ENCODE measurements at places on chromosomes 4 and X.

- peak; percentile 19 for DNase-seq
Observed at GRCh38 chrX:150897421-150898320, 797 bp downstream of the CD99L2 start.

DNA sequence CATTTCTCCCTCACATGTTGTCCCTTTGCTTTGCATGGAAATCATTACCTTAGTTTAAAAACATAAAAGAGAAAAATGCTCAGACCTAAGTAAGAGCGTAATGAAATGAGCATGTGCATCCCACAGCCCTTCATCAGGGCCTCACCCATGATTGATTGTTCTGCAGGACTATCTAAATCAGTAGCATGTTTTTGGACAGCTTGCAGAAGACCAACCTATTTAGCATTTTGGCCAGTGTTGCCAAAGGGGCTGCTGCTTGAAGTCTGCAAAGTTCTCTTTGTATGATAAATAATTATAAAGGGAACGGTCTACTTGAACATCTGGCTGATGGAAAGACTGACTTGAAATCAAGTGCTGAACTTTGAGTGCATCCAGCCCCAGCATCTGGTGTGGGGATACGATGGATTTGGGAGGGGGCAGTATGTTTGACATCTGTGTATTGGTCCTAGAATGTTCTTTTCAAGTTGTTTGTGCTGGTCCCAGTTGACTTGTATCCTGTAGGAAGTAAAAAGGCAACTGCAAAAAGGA is 76.1 kb upstream of the LIMCH1 start:
- no peak for DNase-seq

GRCh38 chr4:76757418-76757939 is 140.5 kb downstream of the SOWAHB start:
- DNase-seq: no peak

DNA sequence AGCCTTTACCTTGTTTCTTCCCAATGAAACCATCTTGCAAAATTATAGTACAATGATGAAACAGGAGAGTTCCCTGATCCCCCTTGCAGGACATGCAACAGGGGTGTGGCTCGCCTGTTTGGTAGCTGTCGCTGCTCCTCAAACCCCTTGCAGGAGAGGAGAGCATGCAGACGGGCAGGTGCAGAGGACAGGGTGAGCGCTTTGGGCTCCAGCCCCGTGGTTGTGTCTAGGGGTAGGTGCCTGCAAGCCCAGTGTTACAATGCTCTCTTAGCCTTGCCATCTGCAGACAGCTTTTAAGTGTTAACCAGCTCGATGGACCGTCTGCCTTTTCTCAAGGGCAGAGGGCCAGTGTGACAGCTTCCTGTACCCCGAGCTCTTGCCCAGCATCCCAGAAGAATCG is 102.0 kb downstream of the TAB3 start:
- DNase-seq: no peak

GRCh38 chr4:182384631-182385091 is 141.5 kb downstream of the TENM3 start:
- DNase-seq: no peak

- DNase-seq: no peak
Observed at GRCh38 chr4:140515423-140515822, 8.5 kb upstream of the ELMOD2 start.

DNA sequence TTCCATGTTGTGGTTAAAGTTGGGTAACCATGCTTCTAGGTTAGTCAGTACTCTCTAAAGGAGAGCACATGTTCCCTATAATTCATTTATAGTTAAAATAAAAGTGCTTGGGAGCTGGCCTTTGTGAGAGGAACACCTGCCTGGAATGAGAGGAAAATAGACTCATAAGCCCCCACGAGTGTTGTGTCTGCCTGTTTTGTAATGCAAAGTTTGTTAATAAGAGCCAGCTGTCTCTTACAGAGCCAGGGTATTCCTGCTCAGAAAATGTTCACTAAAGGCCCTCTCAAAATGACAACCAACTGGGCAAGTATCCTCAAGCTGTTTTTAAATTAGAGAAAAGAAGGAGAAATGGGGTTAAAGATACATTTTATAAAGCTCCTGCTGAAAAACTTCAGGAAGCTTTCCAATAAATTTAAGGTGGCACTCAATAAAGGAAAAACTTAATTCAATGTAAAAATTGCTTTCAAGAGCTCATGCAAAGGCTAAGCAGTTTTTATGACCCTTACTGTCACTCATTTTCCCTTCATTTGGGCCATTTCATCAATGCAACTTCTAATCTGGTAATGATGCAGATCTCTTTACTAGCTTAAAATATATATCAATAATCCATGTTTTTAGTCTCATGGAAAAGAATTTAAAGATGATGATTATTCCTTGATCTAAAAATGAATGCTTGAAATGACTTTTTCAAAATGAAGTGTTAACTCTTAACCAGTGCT is 793.6 kb downstream of the STPG2 start:
- DNase-seq: no peak

DNA sequence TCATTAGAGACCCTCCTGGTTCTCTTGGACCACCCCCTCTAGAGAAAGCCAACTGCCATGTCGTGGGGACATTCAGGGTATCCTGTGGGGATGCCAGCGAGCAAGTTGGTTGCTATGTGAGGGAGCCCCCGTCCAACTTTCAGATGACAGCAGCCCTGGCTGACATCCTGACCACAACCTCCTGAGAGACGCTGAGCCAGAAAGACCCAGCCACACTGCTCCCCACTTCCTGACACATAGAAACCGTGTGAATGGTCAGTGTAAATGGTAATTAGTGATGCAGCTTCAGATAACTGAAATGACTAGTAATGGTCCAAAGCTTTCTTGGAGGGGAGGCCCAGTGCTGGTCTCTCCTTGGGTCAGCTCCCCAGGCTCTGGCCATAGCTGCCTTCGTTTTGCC is 10.8 kb downstream of the CLCN4 start:
- no peak for DNase-seq

DNA sequence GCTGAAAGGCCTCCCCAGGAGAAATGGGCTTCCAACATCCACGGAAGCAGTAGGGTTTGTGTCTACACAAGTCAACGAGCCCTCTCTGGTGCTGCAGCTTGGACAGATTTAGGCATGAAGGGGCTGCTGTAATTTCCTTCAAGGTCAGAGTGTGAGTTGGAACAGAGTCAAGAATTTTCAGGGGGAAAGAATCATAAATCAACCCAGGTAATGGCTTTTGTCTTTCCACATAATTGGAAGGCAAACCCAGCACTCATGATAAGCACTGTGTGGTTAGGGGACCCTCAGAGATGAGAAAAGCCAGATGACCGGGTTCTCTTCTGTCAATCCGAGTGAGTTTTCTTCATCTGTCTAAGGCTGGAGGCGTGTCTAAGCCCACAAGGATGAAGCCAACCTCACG is 78.6 kb upstream of the MXRA5 start:
- DNase-seq: no peak

DNA sequence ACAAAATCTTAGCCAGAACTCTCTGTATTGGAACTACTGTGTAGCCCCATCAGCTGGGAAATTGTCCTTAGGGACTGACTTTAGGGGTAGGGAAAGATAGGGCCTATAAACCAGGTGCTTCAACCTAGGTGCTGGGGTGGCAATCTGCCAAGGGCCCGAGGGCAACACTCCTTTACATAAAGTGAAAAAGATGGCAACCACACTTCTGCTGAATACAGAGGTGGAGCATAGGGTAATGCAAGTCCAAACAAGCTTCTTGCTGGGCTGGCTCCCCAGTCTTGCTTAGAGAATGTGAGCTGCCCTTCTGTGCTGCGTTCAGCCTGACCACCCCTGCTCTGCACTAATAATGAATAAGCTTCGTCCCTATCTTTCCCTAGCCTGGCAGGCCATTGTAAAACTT is 9.8 kb downstream of the ZBTB33 start:
- DNase-seq: no peak

DNA sequence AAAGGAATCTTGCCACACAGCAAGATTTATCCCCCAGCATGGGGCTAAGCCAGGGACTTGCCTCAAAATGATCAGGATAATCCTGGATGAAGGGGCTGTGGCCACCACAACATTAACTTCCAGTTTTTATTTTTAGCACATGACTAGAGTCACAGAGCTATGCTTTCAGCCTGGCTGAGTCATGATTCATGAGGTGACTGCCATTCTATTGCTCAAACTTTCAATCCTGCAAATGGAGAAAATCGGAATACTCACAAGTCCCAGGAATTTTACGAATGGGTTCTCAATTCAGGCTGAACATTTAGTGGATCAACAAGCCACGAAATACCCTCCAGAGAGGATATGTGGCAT is 70.7 kb upstream of the HPGD start:
- no peak for DNase-seq

DNA sequence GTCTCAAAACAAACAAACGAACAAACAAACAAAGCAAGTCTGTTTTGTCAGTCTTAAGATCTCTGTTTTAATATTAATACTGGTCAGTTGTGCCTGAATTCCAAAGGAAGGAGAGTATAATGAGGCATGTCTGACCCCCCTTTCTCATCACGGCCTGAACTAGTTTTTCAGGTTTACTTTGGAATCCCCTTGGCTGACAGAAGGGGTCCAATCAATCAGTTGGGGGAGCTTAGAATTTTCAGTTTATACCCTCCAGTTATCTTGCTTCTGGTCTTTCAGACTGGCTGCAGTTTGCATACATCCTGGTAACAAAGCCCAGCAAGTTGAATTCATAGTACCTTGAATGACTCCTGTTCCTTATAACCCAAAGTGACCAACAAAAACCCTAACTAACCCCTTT is 41.1 kb downstream of the TBC1D9 start:
- DNase-seq: no peak

- no peak for DNase-seq
Observed at GRCh38 chr4:152935143-152935542, 980 bp upstream of the FHDC1 start.

DNA sequence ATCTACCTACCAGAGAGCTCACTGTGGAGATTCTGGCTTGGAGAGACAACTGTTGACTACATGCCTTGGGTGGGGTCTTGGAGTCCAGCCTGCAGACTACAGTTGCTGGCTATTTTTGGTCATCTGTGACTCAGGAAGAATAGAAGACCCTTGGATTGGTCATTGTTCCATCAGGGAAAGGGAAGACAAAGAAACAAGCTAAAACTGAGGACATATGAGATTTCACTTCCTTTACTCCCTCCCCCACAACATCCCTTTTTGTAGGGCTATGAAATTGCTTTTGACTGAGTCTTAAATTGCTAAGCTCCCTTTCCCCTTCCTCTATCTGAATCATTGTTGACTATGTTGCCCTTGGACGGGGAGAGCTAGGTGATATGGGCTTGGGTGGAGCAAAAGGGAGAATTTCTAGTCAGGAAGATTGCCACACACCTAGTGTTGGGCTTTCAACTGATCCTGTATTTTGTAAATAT is 11.7 kb downstream of the MSN start:
- DNase-seq: no peak

DNA sequence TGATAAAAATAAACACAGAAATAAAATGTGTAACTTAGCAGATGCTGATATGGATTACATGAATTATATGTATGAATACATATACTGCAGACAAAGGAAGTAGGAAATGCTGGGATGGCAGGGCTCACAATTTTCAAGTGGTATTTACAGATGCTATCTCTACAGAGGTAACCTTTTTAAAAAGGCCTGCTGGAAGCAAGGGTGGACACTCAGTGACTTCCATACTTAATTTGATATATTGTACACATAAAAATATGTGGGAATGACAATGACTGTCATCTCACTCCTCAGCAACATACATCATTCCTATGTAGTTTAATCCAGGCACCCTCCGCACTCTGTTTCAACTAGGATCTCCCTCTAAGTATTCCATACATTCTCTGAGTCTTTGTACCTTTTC is 452.9 kb downstream of the DTHD1 start:
- no peak for DNase-seq

DNA sequence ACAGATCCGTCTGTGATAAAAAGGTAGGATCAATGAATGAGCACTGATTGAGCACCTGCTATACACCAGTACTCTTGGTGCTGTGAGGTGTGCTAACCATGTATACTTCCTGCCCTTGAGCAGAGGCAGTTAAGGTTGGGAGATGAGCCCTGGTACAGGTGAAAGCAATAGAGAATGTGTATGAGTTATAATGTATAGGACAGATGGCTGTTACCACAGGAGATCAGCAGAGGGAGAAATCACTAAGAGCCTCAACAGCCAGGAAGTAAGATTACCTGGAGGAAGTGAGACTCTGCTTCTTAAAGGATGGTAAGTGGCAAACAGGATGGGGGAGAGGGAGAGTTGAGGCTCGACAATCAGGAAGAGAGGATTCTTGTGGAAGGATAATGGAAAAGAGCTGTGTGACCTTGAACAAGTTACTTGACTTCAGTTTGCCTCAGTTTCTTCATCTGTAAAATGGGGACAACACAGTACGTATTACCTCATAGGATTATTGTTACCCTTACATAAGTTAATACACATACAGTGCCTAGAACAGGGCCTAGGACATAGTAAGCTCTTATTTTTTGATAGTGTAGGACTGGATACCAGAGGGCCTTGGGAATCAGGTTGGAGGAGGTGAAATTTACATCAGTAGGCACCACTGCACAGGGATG is 9.1 kb downstream of the CXCR3 start:
- no peak for DNase-seq

GRCh38 chrX:75096331-75096730 is 59.8 kb downstream of the ABCB7 start:
- no peak for DNase-seq

- no peak for DNase-seq
Observed at GRCh38 chr4:32932156-32932555, 2212.0 kb downstream of the PCDH7 start.

GRCh38 chr4:116598980-116599789 is 486.2 kb downstream of the TRAM1L1 start:
- no peak for DNase-seq

- DNase-seq: no peak
Observed at GRCh38 chrX:37453821-37454220, 104.7 kb downstream of the PRRG1 start.

Measured in T-helper 9 cell (primary cell).